SHP77 treated with DMSO at 0.1 percent for 48 hours (cell line): ENCODE measurements at places on chromosomes 1 and 21.

- DNase-seq: no peak
These were observed 31.0 kb upstream of the BEND5 start for GRCh38 chr1:48807554-48808260.

DNA sequence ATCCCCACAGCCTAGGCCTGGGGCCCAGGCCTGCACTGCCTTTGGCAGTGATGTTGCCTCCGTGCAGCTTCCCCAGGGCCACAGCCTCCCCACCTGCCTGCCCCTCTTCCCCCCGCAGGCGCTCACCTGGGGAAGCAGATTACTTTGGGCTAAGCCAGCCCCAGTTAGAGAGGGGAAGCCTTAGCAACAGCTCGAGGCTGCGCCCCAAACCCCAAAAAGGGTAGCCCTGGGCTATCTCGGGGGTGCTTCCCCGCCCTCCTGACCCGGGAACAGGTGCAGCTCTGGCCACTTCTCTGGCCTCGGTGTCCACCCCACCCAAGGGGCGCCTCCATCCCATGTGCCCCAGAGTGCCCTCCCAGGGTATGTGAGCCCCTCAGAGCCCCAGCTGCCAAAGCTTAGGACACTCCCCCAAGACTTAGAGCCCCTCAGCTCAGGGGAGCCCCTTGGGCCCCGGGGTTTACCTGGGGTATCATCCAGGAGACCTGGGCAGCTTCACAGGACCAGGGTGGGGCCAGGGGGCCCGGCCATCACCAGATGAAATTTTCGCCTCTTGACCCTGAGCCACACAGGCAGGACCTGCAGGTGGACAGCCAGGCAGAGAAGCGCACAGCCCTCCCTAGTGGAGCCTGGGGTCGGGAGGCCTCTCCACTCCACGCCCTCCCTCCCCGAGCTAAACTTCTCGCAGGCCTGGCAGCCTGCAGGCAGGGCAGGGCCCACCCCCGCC is 3.3 kb upstream of the TTC34 start:
- no peak for DNase-seq

- DNase-seq: no peak
These were observed 932 bp downstream of the SLC30A1 start for GRCh38 chr1:211577819-211578639.

GRCh38 chr1:51423073-51423821 is 92.9 kb upstream of the TTC39A start:
- no peak for DNase-seq

- no peak for DNase-seq
These were observed 106.9 kb downstream of the DDX20 start for GRCh38 chr1:111862599-111862998.

DNA sequence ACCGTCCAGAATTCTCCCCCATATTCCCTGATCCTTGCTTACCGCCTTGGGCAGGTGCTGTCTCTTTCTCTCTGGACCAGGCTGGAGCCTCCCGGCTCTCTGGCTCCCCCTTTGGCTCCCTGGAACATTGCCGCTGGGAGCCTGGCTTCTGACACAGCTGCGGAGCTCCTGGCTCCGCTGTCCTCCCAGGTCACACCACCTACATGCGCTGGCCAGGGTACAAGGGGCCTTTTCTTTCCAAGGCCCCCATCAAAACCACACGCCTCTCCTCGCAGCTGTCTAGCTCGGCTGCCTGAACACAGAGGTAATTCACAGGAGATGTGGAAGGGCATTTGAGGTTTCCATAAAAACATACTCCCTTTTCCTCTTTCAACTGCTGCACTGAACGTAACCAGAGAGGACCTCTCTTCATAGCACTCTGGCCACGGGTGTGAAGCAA is 7.5 kb upstream of the ZNF648 start:
- DNase-seq: peak; percentile 16

DNA sequence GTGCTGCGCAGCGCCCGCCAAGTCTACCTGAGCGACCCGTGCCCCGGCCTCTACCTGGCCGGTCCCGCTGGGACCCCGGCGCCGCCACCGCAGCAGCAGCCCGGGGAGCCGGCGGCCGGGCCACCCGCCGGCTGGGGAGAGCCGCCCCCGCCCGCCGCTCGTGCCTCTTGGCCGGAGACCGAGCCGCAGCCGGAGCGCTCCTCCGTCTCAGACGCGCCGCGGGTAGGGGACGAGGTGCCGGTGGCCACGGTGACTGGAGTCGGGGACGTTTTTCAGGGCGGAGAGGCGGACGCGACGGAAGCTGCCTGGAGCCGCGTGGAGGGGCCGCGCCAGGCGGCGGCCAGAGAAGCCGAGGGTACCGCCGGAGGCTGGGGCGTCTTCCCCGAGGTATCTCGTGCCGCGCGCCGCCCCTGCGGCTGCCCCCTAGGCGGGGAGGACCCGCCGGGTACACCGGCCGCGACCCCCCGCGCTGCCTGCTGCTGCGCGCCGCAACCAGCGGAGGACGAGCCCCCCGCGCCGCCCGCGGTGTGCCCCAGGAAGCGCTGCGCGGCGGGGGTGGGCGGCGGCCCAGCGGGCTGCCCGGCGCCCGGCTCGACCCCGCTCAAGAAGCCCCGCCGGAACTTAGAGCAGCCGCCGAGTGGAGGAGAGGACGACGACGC is 646 bp downstream of the IER5 start:
- DNase-seq: no peak

DNA sequence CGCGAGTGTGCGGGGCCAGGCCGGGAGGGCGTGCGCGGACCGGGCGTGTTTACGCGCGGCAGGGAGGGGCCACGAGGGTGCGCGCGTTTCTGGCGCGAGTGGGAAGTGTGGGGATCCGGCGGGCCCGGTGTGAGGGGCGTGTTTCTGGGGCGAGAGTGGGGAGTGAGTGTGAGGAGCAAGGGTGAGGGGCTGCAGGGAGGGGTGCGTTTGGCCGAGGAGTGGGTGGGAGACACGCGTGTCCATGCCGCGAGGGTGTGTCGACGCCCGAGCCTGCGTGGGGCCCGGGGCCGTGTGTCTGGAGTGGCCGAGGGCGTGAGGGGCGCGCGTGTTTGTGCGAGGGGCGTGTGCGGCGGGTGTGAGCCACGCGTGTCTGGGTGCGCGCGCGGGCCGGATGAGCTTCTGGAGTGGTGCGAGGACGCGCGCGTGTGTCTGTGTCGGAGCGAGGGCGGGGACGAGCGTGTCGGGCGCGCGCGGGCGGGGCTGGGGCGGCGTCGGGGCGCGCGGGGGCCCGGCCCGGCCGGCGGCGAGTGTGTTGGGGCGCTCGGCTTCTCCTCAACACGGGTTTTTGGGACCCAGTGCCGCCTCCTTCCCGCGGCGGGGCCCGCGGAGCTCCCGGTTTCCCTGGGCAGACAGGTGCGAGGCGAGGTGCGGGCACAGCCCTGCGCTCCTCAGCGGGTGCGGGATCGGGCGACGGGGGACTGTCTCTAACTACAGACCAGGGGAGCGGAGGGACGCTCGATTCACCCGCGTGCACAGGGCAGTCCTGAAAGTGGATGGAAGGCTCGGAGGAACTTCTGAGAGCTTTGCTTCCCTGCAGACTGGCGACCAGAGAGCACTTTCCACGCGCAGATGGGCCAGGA is 65.8 kb upstream of the VAMP3 start:
- DNase-seq: no peak

GRCh38 chr1:117327011-117327410 is 40.2 kb upstream of the MAN1A2 start:
- no peak for DNase-seq

DNA sequence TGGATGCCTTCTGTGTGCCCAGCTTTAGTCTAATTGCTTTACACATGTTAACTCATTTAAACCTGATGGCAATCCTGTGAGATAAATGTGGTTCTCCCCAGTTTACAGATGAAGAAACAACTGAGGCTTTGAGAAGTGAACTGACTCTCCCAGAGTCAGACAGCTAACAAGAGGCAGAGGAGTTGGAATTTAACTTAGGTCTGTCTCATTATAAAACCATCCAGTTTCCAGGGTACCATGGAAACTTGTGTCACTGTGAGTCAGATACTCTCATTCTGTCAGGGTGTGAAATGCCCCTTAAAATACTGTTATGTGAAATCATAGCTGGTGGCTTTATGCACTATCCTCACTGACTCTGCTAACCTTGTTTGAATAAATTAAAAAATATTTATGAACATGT is 206.6 kb downstream of the PBX1 start:
- no peak for DNase-seq

DNA sequence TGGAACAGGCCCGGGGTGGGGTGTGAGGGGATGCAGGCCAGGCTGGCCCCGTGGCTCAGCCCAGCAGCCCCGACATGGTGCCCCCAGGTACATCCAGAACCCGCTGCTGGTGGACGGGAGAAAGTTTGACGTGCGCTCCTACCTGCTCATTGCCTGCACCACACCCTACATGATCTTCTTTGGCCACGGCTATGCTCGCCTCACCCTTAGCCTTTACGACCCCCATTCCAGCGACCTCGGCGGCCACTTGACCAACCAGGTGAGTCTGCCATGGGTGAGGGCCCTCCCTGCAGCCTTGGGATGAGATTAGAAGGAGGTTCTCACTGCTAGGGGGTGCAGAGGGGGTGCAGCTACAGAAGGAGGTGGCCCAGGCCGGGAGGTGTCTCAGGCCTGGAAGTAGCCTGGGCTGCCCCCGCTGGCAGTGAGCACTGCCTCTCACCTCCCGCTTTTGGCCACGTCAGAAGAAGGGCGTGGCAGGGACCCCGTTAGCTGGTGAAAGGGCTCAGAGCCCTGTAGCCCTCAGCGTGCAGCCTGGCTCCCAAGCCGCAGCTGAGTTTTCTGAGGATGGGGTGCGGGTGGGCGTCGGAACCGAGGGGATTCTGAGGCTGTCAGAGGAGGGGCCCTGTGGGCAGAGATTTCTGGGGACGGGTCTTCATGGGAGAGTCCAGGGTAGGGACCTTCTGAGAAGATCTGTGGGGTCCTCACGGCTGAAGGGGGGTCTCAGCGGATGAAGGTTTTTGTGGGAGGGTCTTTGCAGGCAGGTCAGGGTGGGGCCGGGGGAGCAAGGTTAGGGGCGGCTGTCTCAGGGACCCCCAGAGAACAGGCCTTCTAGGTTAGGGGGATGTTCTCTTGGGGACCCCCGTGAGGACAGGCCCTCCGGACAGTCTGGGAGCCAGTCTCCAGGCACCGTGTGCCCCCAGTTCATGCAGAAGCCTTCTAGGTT is 10.4 kb downstream of the TTLL10 start:
- DNase-seq: no peak

- DNase-seq: no peak
These were observed 79.5 kb downstream of the RAP1GAP start for GRCh38 chr1:21589618-21590017.

DNA sequence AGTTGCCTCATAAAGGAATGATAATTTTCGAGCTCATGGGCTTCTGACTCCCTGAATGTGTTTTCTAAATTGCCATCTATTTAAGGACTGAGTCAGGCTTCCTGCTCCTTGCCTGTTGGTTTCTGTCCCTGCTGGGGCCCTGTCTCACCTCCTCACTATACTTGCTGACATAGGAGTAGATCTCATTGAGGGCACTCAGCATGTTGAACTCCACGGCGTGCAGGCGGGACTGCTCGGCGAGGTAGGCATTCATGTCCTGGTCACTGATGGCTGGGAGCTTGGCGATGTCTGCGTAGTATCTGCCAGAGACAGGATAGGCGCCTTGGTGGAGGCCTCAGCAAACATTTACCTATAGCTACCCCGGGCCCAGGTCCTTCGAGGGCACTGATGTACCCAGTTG is 116.9 kb upstream of the CD34 start:
- DNase-seq: no peak

DNA sequence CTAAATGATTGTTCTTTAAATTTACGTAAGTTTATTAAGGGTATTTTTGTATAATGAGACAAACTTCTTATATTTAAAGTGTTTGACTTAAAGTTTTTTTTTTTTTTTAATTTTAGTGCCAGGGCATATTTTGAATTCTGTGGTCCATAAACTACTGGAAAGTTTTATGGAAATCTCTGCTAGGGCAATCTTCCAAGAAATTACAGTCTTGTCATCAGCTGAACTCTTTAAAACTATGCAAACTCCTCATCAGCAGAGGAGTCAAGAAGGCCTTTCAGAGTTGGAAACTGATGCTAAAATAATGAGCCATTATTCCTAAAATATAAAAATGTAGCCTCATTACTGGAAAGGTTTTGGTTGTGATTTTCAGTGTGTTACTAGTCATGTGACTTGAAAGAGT is 1201.9 kb downstream of the BRINP3 start:
- DNase-seq: no peak

DNA sequence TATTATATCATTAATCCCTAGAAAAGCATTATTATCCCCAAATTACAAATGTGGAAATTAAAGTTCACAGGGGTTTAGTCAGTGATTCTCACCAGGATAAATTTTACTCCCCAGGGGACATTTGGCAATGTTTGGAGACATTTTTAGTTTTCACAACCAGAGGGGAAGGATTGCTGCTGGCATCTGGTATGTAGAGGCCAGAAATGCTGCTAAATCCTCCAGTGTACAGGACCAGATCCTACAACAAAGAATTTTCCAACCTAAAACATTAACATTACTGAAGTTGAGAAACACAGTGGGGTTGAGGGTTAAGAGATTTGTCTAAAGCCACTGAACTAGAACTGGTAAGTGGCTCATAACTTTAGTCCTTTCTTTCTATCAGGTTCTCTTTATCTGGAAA is 162.0 kb upstream of the SYT6 start:
- DNase-seq: no peak

DNA sequence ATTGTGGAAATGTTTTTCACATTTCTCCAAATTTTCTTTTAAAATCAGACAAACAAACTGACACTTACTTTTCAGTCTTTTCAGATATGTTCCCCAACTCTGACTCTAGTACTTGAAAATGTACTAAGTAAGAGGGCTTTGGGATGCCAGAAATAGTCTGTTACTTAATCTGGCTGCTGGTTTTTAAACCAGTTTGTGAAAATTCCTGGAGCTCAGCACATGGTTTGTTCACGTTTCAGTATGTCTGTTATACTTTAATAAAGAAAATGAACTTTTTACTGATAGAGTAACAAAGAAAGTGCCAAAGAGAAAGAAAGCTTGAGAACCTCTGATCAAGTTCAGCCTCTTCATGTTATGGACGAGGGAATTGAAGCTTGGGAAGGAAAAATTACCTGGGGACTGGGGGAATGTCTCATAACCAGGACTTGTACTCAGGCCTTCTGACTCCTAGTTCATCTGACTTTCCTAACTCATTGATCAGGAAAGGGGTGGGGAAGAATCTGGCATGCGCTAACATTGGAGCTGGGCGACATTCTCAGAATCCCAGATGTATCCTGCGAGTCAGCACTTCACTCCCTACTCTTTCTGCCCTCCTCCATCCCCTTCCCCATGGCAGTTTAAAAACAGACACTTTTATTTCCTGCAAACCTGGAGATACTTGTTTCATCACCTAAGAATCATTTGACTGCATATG is 30.8 kb upstream of the DNAJC6 start:
- DNase-seq: no peak

DNA sequence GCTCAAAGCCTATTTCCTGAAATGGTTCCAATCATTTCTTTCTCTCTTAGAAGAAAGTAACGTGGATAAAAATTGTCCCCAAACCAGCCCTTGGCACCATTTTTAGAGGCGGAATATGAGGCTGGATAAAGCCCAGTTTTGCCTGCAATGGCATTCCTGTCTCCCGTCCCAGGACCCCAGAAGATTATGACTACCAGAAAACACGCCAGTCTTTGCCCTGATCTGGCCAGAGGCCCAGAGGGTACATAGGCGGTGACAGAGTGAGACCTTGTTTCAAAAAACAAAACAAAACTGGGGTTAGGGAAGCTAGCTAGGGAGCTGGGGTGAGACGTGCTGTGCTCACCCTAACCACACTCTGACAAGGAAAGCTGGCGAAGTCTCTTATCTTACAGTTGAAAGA is at the start of gene AADACL4:
Gene AADACL4, plus strand, starts transcription at position 301 of the 400 bp plus-strand sequence. CDS start 462 bp downstream, outside the sequence.
- DNase-seq: no peak

GRCh38 chr1:101162300-101162699 is 74.5 kb upstream of the S1PR1 start:
- DNase-seq: no peak

- DNase-seq: no peak
These were observed 21.1 kb downstream of the MEGF6 start for GRCh38 chr1:3590139-3590763.

GRCh38 chr1:64921771-64922170 is 44.6 kb downstream of the JAK1 start:
- DNase-seq: no peak
